NCI-H1417 treated with DMSO at 0.1 percent for 48 hours (cell line): ENCODE measurements at places on chromosomes 3 and 15.

DNA sequence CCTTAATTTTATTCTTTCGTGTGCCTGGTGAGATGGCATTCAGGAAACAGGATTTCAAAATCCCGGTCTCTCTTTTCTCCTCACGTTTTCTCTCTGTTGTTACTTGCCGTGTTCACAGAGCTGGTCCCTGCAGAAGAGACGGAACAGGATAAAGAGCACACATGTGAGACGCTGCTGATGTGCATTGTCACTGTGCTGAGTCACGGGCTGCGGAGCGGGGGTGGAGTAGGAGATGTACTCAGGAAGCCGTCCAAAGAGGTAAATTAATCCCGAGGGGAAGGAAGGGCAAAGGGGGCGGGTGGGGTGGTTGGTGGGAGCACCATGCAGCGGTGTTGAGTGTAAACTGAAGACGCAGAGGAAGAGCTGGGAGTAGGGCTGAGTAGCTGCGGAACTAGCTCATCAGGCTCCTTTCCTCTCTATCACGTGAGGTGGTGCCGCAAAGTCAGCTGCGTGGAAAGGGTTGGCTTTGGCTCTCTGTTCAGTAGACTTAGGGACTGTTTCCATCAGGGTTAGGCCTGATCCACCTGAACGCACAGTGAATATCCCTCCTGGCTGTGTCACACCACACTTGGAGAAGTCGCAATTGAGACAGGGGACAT, 164.8 kb upstream of the BHLHE40 start:
- no peak for DNase-seq

DNA sequence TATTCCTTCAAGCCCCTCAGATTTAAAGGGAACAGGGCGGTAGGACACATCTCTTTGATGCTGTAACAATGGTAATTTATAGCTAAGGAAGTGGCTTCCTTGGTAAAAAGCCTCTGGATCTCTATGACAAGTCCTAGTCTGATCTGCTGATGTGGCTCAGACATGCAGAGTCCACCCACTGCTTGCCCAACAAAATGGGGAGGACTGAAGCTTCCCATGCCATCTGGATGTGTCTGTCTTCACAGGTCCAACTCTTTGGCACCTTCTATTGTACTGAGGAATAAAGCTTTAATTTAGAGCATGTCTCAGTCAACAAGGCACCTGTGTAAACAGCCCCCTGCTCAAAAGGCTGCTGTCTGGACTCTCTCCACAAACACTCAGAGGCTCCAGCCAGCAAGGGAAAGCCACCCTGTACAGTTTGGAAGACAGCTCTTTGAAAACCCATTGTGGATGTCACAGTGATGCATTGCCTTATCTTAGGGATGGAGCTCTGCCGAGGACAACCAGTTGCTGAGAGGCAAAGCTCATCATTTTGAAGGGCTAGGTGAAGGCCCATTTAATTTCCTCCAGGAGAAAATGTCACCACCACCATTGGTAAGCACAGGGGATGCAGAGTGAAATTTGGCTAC, 348.6 kb upstream of the GRM7 start:
- DNase-seq, result no peak

GRCh38 chr15:63069616-63070090, 27.1 kb downstream of the TPM1 start:
- no peak for DNase-seq

GRCh38 chr3:148879256-148879655, 14.2 kb downstream of the CPA3 start:
- DNase-seq, result no peak

DNA sequence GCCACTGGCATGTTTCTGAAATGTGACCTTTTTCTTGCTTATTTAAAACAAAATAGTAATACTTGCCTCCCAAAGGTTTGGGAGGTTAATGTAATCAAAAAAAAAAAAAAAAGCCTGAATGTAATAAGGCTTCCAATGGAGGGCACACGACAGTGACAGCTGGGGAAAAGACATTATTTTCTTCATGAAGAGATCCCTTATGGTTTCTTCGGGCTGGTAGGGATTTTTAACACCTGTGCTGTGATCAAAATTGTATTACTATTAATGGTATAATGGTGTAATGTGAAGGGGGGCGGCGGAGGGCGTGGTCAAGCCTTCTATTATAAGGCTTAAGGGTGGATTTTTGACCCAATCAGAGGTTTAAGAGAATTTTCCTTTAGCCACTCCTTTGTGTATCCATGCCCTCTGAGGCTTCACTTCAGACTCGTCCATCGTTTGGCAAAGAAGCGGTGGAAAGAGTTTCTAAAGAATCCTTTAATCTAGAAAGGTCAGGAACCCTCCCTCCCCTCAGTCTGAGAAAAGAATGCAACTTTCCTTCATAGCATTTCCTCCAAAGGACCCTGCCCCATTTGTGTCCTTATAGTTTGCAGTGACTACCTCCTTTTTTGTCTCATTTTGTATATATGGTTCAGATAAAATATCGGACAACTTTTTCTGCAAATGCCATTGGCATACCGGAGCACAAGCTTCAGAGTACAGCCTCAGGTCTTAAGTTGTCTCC, 89.5 kb upstream of the CHD2 start:
- peak; percentile 83 for DNase-seq

DNA sequence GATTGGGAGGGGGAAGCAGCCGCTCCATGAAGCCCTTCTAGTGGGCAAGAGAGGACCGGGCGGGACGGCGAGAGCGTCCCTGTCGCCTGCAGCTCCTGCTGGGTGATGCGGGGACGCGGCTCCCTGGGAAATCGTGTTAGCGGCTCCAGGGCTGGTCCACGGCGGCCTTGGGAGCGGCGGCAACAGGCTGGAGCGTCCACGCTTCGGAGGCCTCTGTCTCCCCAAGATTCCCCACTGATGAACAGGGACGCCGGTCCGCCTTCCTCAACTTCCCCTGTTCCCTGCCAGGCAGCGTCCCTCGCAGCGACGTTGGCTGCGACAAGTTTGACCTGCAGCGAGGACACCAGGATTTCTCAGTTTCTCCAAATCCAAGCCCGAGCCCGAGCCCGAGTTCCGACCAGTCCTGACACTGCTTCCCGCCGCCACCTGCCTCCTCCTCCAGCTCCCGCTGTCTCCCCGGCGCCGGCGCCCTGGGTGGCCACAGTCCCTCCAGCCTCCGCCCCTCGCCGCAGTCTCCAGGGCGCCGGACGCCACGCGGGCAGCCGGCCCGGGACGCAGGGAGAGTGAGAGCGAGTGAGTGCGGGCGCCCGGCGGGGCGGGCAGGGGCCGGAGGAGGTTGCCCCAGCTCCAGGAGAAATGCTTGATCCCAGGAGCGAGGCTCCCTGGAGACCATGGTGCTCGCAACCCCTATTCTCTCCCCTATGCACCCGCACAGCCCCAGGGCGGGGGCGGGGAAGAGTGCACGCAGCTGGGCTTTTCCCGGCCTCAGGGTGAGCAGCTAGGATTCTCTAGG, 78.1 kb upstream of the RNF7 start:
- peak; percentile 26 for DNase-seq

DNA sequence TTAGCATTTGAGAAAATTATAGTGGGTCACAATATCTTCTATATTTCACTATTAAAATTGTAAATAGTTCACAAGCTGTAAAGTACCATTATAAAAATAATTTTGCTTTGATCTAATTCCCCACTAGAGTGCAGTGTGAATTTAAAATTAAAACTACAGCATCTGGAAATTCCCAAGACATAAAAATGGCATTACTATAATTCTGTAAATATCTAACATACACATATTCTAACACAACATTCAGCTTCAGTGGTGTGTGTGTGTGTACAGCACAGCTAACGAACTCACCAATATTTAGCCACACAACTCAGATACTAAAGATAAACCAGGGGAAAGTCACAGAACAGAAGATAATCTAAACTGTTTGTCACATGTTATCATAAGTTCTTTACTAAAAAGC, 424.9 kb upstream of the ZNF385D start:
- DNase-seq, result no peak

DNA sequence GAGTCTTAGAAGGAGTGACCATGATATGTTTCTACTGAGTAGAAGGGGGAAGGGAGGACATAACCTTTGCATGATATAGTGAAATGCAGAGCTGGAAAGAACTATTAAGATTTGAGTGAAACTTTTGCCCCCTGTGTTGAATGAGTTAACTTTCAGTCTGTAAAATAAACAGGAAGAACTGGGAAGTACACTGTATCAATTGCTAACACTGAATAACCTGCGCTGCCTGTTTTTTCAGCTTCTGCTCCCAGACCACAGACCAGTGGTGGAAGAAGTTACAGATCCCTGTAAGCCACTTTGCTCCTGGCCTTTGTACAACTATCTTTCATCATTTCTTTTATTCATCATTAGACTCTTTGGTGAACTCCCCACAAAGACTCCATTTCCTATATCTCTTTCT, 3.6 kb upstream of the LRCH3 start:
- no peak for DNase-seq

GRCh38 chr3:149830902-149831301, 17.9 kb downstream of the RNF13 start:
- no peak for DNase-seq

GRCh38 chr3:69442771-69443311, 57.0 kb upstream of the FRMD4B start:
- no peak for DNase-seq

DNA sequence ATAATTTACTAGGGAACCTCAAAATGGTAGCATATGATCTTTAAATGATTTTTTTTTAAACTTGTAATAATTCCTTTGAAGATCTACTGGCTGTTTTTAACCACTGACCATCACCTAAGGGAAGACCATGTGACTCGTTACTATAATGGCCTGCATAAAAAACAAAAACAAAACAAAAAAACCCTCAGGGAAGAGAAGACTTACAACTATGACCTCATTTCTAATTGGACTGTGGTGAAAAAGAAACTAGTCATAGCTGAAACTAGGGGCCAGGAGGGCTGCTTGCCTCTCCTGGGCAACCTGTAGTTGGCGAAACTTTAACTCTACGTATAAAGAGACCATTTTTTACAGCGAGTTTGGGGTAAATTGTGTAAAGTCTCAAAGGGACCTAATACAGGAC, 23.0 kb downstream of the PAQR9 start:
- DNase-seq, result no peak

- DNase-seq, result no peak
These were observed 71.1 kb upstream of the SPATA12 start for GRCh38 chr3:56989169-56989976.

DNA sequence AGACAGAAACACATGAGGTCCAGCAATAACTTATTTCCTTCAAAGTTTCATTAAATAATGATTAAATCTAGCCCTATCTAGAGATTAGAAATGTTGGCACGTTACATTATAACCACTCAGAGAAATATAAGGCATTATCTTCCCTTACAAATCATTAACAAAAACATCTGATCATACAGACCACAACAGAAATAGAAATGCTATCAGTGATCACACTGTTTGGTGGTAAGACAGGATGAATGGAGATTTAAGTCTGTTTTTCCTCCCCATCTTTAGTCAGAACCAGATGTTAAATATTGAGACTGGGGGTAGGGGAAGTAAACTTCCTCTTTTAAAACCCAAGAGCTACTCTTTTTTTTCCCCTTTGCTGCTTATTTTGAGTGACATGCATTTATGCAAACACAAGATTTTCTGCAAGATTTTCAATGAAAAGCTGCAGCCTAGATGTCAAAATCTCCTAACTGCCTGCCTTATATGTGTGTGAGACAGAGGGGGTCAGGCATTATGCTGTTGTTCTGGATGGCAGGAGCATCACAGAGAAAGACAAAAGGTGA, 70.4 kb downstream of the CBLB start:
- no peak for DNase-seq

- DNase-seq, result no peak
These were observed 3.7 kb upstream of the SLCO2A1 start for GRCh38 chr3:134033315-134033996.

DNA sequence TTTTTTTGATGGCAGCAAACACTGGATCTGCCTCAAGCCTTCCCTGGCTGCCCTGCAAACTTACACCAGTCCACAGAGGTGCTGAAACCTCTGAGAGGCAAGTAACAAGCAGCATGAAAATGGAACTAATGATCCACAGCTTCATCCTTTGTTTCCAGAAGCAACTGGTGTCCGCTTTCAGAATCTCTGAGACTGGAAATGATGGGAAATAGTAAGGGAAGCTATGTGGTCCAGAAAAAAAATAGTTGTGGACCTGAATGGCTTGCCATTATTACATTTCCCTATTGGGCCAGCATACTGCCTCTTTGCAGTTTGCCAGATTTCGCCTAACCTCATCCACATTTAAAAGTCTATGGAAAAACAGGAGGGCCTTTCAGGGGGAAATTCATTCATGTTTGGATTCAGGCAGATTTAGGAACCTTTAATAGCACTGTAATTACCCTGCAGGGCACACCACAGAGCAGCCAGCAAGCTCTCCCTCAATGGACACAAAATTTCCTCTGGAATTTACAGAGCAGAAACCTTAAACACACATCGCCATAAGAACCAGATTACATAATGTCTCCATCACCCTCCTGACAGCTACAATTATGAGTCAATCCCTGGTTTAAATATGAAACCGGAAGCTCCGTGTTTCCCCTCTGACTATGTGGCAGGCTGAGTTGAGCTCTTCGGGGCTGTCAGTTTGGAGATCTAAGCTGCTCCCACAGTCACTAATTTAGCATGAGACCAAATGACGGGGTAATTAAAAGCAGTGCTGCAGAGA, 134.4 kb downstream of the TMCO5A start:
- DNase-seq, result no peak

DNA sequence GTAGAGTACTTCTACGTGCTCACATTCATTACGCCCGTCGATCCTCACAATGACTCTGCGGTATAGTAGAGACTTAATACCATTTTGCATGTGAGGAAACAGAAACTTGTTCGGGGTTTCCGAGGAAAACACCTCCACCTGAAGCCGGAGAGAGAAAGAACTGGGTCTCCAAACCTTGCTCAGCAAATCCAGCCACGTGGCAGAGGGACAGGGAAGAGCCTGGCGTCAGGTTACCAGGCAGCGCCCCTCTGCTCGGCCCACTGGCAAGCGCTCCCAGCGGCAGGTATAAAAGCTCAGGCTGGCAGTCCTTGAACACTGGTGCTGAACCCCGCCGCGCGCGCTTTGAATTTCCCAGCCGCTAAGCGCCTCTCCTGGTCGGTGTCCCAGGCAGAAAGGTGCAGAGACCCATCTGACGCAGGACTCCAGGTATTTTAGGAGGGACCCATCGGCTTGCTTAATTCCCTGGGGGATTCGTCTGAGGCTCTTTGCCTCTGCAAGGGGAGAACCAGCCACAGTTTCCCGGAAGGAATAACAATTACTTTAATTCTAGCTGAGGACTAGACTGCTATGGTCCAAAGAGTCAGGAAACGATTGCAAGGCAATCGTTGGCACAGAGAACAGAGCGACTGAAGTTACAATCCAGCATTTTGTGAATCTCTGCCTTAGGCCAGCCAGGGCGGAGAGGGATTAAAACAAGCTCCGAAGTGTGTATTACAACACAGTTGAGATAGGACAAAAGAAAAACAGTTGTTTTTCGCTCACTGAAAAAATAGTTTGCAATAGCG, at the start of gene C2CD4A:
Gene C2CD4A (plus strand): TSS at position 315 of the 785 bp plus-strand sequence. CDS start 637 bp downstream, outside the sequence.
- peak; percentile 26 for DNase-seq

GRCh38 chr15:66893294-66893693, 172.1 kb upstream of the SMAD3 start:
- DNase-seq, result no peak

DNA sequence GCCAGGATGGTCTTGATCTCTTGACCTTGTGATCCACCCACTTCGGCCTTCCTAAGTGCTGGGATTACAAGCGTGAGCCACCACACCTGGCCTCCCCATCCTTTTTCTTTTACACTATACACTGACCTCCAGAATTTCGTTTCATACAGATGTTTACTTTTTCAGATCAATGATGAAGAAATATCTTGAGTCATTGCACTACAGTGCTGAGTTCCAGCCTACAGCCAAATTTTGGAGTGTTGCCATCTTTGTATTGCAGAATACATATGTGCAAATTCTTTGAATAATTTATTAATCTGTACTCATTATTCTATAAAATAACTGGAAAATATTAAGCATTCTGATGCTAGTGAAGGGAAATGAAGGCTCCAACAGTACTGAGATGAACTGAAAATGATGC, 12.5 kb downstream of the ZPLD1 start:
- no peak for DNase-seq

GRCh38 chr15:24858737-24859601, 95.8 kb upstream of the SNRPN start:
- DNase-seq, result no peak
